ENCODE measurements at places on chromosomes 11 and 22.

- DNase-seq = no peak
These were observed 434.1 kb upstream of the FAT3 start for GRCh38 chr11:91790346-91791170.

DNA sequence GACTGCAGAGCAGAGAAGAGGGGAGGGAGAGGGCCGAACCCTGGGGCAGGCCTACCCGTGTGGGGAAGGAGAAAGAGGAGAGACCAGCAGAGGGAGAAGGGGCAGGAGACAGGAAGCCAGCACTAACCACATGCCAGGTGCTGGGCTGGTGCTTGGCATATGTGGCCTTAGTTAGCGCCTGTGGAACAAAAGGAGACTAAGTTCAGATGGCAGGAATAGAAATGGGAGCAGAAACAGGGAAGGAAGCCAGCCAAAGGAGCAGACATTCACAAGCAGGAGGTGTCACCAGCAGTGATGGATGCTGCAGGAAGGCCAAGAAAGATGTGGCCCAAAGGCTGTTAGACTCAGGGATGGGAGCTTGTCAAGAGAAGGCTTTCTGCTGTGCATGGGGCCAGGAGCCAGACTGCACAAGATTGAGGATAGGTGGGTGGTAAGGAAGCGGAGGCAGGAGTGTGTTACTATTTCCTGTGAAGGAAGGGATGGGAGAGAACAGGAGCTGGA is 26.7 kb downstream of the TREH start:
- DNase-seq = no peak

- no peak for DNase-seq
These were observed 11.3 kb upstream of the JHY start for GRCh38 chr11:122871302-122871701.

DNA sequence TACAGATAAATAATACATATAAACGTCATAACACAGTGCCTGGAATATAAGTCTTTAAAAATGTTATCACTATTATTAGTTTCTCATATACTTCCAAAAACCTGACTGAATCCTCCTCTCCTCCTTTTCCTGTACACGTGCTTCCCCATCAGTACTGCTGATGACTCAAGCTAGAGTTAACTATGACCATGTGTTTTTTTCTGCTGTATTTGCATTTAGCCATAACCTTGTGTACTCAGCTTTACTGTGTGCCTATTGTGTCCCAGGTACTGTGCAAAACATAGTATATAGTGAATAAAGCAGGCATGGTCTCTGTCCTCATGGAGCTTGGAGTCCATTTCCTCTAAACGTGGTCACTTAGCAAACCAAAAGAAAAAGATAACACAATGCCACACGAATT is 56.5 kb upstream of the ARHGAP32 start:
- DNase-seq = no peak

- no peak for DNase-seq
These were observed 122.9 kb downstream of the DCDC1 start for GRCh38 chr11:31246451-31247165.

- no peak for DNase-seq
These were observed 14.4 kb upstream of the MN1 start for GRCh38 chr22:27815826-27816530.

- no peak for DNase-seq
These were observed 110.3 kb upstream of the CLPB start for GRCh38 chr11:72544589-72544988.

- no peak for DNase-seq
These were observed 157.3 kb downstream of the SWAP70 start for GRCh38 chr11:9821008-9821752.

DNA sequence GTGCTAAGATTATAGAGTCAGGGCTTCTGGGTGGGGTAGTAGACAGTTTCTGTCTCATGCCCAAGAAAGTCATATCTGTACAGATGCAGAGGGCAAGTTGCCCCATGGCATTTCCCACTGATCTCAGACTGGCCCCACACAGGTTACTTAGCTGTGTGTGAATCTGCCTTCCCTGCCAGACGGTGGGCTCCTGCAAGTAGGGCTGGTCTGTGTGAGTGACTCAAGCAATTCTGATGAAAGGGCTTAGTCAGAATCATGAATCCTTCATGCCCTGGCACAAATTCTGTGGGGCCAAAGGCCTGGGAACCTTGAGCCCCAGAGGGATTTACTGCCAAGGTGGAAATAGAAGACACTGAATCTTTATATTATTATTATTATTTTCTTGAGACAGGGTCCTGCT is 30.4 kb downstream of the USH1C start:
- no peak for DNase-seq

DNA sequence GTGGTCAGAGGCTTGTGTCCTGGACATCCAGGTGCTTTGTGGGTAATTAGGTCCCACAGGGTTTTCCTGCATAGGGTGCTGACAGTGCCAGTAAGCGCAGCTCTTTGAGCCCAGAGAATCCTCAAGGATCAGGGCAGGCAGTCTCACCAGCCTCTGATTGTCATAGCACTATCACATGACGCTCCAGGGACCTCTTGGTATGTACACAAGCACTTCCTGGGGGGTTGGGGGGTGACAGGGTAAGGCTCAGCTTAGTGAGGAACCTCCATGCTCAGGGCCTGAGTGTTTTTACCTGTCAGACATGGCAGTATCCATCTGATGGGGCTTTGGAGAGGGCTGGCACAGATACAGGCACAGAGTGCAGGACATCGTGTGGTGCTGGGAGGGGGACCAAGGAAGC is 27.9 kb upstream of the SUSD2 start:
- DNase-seq = no peak

GRCh38 chr22:29049655-29050263 is 11.9 kb downstream of the C22orf31 start:
- no peak for DNase-seq

GRCh38 chr11:19557185-19557584 is 155.5 kb upstream of the NAV2 start:
- DNase-seq = no peak

GRCh38 chr11:107263844-107264563 is 193.6 kb downstream of the CWF19L2 start:
- no peak for DNase-seq

GRCh38 chr11:62882788-62883501 is 2.2 kb downstream of the SLC3A2 start:
- no peak for DNase-seq

- no peak for DNase-seq
These were observed 1519.7 kb downstream of the BRD1 start for GRCh38 chr22:48307931-48308330.

DNA sequence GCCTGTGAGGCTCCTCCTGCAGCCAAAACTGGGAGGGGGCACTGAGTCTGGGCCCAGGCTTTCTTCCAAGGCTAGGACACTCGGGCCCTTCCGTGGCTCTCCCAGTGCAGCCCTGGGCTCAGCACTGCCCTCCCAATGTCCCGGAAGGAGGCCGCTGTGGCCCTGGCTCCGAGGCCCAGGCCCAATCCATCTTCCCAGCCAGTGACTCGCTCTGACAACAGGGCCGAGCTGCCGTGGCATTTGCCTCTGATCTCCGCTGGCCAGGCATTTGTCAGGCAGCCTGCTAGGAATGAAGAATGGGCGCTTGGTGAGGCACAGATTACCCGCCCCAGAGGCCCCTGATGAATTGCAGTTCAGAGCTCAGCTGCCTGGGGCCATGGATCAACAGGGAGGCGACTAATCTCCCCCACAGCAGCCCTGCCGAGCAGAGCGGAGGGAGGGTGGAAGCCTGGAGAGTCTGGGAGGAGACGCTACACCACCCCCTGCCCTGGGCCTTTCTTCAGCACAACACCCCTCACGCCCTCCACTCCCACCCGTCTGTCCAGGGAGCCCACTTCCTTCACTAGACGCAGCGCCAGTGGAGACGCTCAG is 8.3 kb downstream of the FXYD2 start:
- DNase-seq = no peak

GRCh38 chr22:27935897-27936296 is 16.8 kb upstream of the PITPNB start:
- no peak for DNase-seq

DNA sequence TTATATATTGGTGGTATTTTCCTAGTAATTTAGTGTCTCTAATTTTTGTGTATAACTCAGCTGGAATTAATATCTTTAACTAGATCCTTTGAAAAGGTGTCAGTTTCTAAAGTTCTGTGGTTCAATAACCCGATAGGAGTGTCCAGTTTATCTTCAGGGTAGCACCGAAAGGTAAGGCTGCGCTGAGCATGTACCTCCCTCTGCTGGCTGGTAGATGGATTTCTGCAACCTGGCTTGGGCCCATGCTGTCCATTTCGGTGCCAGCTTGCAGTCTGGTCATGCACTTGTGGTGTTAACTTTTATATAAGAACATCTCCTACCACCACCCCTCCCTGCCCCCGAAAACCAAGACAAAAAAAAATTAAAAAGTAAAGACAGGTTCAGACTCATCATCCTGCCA is 24.7 kb downstream of the EXT2 start:
- no peak for DNase-seq

DNA sequence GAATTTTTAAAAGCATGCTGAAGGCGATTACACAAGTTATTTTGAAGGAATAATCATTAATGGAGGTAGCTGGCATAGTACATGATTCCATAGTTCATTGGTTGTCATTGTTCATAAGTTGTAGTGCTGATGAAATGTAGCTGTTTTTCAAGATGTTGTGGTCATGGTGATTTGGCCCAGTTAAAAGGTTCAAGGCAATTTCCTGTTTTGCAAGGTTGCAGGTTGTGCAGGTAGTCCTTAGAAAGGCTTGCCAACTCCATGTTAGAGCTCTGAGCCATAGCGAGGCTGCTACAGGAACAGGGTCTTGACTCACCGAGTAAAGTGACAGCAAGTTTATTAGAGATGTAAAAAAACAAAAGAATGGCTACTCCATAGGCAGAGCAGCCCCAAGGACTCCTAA is 95.8 kb upstream of the CHORDC1 start:
- no peak for DNase-seq

DNA sequence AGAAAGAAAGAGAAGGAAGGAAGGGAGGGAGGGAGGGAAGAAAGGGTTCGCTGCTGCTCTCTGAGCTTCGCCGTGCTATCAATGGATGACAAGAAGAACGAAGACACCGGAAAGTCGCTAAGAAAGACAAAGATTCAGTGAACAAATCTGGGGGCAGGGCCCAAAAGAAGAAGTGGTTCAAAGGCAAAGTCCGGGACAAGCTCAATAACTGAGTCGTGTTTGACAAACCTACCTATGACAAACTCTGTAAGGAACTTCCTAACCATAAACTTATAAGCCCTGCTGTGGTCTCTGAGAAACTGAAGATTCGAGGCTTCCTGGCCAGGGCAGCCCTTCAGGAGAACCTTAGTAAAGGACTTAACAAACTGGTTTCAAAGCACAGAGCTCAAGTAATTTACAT is 2.9 kb upstream of the TTLL1 start:
- no peak for DNase-seq

GRCh38 chr22:41847300-41847699 is 14.4 kb downstream of the SREBF2 start:
- DNase-seq = no peak

GRCh38 chr11:64558065-64558745 is 32.8 kb upstream of the SLC22A12 start:
- no peak for DNase-seq
